ENCODE measurements at places on chromosomes 7 and 10.

DNA sequence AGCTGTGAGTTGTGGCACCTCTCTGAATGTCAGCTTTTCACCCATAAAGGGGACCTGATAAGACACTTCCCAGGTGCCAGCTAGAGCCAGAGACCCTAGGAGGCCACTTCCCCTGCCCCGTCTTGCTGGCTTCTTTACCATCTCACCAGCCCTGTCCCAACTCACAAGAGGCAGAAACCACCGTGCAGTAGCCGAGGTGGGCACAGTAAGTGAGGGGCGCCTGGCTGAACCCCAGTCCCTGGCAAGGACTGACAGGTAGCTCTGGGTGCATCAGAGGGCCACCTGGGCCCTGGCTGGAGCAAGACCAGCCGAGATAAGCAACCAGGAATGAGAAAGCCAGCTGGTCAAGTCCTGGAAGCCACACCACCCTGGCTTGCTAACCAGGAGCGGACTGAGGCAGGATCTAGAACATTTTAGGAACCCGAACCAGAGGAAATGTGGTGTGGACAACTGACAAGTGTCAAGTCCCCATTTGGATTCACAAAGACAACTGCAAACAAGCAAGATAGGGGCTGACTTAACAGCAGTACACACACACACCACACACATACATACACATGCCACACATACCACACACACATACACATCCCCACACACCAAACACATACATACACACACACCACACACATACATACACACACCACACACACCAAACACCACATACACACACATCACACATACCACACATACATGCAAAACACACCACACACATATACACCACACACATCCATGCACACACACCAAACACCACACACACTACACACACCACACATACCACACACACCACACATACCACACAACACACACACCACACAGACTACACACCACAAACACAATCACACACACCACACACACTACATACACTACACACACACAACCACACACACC is 20.8 kb downstream of the OGDHL start:
- no peak for DNase-seq

DNA sequence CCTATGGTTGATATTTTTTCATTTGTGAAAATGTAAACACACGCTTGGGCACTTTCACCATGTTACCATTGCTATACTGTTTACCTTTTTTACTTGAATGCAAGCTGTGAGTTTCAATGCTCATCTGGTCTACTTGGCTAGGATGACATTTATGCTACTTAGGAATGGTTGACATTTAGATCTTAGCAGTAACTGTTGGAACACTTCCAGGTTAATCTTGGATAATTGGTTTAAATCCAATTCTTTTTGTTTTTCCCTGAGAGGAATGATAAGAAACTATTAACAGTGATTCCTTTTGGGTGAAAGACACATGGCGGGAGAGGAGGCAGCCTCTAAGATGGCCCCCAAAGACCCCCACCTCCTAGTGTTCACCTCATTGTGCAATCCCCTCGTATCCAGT is 51.4 kb upstream of the AMPH start:
- no peak for DNase-seq

DNA sequence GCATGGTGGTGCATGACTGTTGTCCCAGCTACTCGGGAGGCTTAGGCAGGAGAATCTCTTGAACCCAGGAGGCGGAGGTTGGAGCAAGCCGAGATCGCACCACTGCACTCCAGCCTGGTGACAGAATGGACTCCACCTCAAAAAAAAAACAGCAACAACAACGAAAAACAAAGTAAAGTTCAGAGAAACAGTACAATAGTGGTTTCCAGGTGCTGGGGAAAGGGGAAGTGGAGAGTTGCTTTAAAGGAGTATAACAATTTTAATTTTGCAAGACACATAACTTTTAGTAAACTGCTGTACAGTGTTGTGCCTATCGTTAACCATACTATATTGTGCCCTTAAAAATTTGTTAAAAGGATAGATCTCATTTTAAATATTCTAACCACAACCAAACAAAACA is 662.7 kb upstream of the POT1 start:
- no peak for DNase-seq

GRCh38 chr10:69385454-69386350 is 31.0 kb downstream of the TACR2 start:
- DNase-seq = no peak

GRCh38 chr7:14501436-14501835 is 401.1 kb downstream of the DGKB start:
- no peak for DNase-seq

DNA sequence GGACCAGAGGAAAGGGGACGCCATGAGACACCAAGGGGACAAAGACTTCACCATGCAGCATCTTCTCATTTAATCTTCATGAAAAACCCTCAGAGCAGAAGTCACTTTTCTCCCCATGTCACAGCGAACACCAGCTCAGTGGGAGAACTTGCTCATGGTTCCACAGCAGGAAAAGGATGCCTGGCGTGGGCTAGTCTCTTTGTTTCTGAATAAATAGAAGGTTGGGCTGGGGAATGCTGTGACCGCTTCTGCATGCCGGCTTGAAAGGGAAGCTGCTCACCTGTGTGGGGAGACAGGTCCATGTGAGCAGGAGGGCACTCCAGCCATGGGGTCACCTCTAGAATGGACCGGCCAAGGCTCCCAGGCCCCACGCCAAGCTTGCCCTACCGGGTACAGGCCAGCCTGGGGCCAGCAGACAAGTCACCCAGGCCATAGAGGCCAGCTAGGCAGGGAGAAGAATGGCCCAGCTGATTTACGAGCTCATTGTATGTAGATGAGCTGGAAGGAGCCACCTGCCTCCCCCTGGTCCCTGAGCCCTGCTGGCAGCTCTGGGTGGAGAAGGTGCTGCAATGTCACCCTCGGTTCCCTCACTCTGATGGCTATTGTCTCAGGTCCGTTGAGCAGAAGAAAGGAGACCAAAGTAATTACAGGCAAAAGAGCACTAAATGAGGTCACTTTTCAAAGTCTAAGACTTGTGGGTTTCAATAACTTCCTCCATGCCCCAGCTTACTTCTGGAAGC is 82.0 kb upstream of the PDZD8 start:
- no peak for DNase-seq

Data from neuronal stem cell (in vitro differentiated cells).